Stimulated activated CD4-positive, alpha-beta T cell treated with anti-CD3 and anti-CD28 coated beads, TNF-alpha, amount 100 ng/mL, for 1 hour (primary cell): ENCODE measurements at places on chromosomes 12 and 14.

- no peak for DNase-seq
These were observed 27.1 kb downstream of the TMEM229B start for GRCh38 chr14:67461341-67461985.

- DNase-seq, result no peak
These were observed 20.4 kb downstream of the MAP3K9 start for GRCh38 chr14:70788898-70789297.

- DNase-seq, result no peak
These were observed 88.0 kb upstream of the TMEM260 start for GRCh38 chr14:56491299-56492285.

DNA sequence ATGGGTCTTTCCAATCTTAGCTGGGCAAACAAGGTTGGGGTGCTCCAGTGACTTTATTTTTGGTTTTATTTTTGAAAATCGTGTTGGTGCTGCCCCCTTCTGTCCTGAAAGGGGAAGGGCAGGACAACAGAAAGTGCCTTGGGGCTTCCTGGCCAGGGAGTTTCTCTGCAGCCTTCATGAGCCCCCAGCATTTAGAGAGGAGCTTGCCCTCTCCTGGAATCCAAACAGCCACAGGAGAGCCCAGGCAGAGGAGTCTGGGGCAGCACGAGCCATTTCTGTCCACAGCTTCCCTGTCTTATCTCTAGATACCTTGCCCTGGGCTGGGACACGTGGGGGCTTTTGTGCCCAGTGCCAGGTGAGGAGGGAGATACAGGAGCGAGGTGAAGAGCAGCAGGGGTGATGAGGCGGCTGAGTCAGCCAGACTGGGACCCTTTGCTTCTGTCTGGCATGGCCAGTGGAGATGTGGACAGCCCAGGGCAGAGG is 4.4 kb upstream of the C1RL start:
- peak; percentile 15 for DNase-seq

- DNase-seq, result no peak
These were observed 192.4 kb downstream of the PELI2 start for GRCh38 chr14:56310643-56311042.

GRCh38 chr14:67186172-67186768 is 3.0 kb upstream of the GARIN2 start:
- no peak for DNase-seq

DNA sequence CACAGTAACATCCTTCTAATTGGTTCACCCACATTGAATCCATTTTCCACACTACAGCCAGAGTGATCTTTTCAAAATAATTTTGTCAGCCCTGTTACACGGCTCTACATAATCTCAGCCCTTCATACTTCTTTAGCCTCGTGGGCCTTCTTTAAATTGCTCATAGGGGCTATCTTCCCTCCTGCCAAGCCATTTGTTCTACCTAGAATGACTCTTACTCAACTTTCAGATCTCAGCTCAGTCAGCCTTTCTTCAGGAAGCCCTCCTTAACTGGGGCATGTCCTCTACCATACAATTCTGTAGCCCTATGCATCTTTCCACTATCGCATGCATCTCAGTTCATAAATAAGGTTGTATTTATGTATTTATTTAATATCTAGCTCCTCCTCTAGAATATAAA is 39.7 kb downstream of the CEP128 start:
- DNase-seq, result no peak

DNA sequence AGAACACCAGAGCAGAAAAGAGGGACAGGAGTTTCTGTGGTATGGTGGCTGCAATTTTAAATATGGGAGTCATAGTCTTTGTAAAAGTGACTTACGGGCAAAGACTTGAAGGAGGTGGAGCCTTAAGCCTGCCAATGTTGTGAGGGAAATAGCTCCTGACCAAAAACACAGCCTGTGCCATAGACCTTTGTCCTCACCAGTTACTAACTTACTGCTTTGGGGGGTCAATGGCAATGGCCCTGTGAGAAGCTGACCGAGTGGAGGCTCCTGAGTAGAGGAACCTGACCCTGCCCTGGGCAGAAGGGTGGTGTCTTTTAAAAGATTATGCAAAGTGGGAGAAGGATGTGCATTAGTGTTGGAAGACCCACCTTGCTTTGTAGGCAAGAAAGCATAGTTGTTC is 3.8 kb downstream of the MTHFD1 start:
- no peak for DNase-seq

DNA sequence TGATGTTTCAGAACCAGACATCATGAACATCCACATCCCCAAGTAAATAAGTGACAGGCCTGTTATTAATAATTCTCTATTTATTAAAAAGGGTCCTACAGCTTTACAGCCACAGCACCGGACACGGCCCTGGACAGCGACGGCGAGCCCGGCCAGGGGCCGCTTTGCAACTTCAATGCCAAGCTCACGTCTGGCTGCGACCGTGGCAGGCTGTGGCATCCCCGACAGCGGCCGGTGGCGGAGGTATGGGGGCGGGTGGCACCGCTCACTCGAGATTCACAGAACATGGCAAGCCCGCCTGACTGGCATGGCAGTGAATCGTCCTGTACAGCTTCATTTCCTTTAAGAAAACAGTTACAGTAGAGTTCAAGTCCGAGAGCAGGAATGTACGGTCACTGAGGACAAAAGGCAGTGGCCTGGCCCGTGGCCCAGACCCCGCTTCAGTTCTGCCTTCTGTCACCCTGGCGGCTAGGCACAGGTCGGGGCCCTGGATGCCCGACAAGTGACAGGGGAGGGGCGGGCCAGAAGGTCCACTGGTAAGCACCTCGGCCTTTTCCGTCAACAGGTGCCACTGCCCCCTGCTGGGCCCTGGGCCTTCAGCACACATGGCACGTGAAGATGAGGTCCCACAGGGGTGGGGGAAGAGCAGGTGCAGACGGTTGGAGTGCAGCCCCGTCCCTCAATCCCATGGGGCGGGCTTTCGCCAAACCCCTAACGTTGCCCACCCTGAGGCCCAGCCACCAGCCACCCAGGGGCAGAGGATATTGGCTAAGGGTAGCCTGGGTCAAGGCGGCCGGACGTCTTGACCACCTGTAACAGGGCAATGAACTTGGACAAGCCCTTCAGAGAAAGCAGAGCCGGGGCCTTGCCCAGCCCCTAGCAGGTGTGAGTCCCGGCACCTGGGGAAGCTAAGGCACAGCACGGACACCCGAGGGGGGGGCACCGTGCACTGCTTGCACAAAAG is 30.3 kb downstream of the HIP1R start:
- no peak for DNase-seq

GRCh38 chr14:24274101-24274543 is 2.7 kb upstream of the RABGGTA start:
- no peak for DNase-seq

DNA sequence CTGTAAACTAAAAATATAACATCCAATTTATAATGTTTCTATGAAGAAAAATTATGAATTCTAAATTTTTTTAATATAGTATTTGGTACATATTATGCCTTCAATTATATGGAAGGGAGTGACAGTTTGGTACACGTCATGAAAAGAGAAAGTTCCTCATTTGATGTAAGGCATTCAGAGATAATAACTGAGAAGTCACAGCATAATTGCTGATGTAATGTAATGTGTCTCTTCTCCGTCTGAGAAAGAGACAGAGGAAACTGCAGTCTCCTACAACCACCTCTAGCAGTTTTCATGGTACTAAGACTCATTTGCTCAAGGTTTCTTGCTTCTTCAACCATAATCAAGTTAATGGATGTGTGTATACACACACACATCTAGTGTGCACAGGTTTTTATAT is 2.3 kb upstream of the CD69 start:
- no peak for DNase-seq

- no peak for DNase-seq
These were observed 268.0 kb upstream of the TMEM132C start for GRCh38 chr12:127998988-127999387.

DNA sequence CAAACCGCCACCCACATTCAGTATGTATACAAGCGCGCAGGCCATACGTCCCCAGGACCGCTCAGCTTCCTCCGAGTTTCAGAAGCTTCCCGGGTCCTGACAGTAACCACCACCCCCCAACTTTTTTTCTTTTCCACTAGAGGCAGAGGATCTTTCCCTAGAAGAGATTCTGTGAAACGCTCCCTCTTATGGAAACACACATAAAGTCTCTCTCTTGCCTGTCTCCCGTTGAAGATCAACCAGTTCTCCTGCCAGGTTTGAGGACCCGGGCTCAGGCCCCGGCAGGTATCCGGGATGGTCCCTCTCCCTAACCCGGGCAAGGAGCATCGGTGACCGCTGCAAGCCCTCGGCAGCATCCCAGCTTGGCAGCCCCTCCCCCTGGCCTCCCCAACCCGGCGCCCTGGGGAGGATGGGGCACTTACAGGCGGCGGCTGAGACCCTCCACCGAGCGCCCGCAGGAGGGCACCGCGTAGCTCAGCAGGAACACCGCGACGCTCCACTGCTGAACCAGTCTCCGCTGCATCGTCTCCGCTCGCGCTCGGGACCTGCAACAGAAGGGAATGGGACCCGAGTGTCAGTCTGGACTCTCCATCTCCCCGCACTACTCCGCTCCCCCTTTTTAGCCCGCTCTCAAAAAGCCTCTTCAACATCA is 3.4 kb downstream of the PTHLH start:
- no peak for DNase-seq

GRCh38 chr12:59768031-59768430 is 172.2 kb downstream of the SLC16A7 start:
- DNase-seq, result no peak

DNA sequence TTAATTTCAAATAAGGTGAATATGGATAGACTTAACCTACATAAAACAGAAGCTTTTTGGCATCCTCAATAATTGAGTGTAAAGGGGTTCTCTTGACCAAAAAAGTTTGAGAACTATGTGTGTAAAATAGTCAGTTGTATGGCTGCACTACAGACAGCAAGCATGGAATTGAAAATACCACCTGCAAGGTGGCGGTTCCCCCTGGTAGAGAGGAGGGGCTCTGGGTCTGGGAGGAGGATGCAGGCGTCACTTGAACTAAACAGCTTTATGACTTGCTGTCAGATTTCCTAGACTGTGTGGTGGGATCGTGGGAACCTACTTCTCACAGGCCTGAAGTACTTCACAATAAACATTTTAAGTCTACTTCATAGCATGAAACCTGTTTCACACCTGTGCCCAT is 6.3 kb downstream of the EVL start:
- DNase-seq, result no peak

DNA sequence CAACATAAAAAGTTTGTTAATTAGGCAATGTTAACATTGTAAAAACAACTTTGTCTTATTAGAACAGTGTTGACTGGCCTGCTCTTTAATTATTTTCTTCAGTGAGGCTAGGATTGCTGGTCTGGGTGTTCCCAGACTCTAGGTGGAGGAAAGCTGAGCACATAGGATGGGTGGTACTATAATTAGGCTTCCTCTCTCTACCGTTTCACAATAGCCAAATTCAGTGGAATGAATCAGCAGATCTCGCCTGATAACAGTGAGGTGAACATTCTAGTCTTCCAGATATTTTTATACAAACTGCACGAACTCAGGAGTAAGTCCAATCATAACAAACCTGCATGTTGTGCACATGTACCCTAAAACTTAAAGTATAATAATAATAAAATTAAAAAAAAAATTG is 11.9 kb downstream of the PTGDR start:
- DNase-seq, result no peak

- DNase-seq, result no peak
These were observed 212.3 kb downstream of the PPFIA2 start for GRCh38 chr12:81546811-81547210.

GRCh38 chr12:117213295-117213808 is 23.1 kb upstream of the FBXO21 start:
- no peak for DNase-seq

GRCh38 chr12:85874031-85874461 is at the start of gene NTS:
Gene NTS, plus strand, starts transcription at chr12:85874295. Its CDS starts 109 bp downstream, at chr12:85874404.
- DNase-seq, result no peak

- no peak for DNase-seq
These were observed 41.3 kb downstream of the RAB3IP start for GRCh38 chr12:69779928-69780327.

DNA sequence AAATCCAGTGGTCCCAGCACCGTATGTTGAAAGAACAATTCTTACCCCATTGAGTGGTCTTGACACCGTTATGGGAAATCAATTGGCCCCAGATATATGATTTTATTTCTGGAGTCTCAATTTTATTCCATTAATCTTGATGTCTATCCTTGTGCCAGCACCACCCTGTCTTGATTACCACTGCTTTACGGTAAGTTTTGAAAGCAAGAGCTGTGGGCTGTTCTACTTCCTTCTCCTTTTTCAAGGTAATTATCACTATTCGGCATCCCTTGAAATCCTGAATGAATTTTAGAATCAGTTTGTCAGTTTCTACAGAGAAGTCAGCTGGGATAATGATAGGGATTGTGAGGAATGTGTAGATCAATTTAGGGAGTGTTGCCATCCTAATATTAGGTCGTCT is 160.8 kb upstream of the SFSWAP start:
- no peak for DNase-seq

DNA sequence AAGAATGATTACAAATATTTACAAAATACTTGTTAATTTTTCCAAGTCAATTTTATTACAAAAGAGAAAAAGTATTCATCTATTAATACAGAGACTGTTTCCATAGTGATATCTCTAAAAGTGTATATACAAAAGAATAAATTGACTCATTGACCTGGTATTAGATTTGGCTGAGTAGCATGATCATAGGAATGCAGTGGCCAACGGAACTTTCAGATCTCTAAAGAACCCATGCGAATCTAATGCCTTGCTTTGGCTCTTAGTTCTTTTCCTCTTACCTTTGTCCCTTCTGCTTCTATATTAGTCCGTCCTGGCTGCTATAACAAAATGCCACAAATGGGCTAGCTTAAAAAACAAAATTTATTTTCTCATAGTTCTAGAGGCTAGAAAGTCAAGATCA is 717.8 kb downstream of the TMTC2 start:
- no peak for DNase-seq

GRCh38 chr14:20387576-20387975 is 25.7 kb downstream of the TEP1 start:
- DNase-seq, result no peak

GRCh38 chr14:64218344-64219240 is 75.6 kb downstream of the ESR2 start:
- no peak for DNase-seq

GRCh38 chr14:69694730-69695281 is 72.1 kb upstream of the SRSF5 start:
- no peak for DNase-seq

DNA sequence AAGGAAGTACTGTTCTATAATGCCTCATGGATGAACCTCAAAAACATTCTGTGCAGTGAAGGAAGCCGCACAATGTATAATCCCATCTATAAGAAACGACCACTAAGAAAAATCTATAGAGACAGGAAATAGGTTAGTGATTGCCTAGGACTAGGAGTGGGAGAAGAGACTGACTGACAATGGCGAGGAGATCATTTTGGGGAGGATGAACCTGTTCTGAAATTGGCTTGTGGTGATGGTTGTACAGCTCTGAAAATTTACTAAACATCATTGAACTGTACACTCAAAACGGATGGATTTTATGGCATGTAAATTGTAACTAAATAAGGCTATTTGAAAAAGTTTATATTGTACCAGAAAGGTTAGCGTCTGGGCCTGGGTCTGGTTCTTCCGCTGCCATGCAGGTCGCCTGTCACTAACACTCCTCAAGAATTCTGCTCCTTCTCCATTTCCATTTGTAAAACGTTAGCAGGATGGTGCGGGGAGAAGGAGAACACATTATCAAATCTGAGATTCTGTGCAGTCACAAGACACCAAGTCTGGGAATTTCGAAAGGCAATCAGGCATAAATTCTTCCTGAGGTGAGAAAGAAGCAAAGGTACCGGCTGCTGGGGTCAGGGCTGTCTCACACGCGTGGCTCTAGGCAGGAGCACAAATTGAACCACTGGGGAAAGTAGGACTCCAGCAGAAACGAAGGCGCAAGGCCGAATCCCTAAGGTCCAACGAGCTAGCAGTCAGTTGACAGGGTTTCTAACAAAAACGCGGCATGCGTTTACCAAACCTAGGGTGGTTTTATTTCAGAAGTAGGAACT is 845 bp upstream of the COCH start:
- DNase-seq, result no peak

GRCh38 chr12:29415111-29415510 is 34.1 kb upstream of the ERGIC2 start:
- no peak for DNase-seq
